ENCODE measurements at places on chromosomes 11 and 22.

GRCh38 chr11:122050021-122050690, 65.9 kb downstream of the BLID start:
- no peak for DNase-seq

- no peak for DNase-seq
Observed at GRCh38 chr11:10564030-10564429, 4.4 kb downstream of the LYVE1 start.

- DNase-seq: no peak
Observed at GRCh38 chr11:20621679-20622078, 22.3 kb downstream of the SLC6A5 start.

DNA sequence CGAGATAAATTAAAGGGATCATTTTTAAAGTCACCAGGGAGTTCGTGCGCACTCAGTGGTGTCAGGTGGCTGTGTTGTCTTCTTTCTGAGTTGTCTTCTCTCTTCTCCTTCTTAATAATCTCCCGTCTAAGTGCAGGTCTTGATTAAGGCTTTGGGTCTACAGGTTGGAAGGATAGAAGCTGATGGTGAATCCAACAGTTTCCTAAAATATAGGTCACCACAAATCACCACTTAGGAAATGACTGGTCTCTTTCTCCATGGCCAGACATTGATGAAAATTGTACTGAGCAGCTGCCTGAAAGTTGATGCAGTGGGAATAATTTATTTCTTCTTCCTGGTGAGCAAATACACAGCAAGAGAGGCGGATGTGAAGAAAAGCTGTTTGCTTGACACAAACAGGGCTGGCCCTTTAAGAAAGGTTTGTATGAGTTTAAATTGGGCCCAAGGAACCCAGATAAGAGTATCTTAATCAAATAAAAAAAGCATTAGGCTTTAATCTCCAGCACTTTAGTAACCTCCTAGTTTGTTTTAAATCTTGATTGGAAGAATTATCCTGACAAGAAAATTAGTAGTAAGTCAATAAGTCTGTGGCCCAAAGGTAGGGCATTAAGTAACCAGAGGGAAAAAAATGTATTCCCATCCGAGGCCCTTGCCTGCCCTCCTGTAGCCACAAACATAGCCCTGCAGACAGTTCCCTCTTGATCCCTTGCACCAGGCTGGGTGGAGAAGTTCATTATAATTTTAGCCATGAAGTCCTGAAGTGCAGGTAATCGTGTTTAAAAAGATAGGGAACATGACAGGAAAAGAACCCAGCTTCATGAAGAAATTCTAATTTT, 245.8 kb downstream of the KIRREL3 start:
- no peak for DNase-seq

- DNase-seq: no peak
Observed at GRCh38 chr11:32023370-32024305, 67.2 kb upstream of the RCN1 start.

DNA sequence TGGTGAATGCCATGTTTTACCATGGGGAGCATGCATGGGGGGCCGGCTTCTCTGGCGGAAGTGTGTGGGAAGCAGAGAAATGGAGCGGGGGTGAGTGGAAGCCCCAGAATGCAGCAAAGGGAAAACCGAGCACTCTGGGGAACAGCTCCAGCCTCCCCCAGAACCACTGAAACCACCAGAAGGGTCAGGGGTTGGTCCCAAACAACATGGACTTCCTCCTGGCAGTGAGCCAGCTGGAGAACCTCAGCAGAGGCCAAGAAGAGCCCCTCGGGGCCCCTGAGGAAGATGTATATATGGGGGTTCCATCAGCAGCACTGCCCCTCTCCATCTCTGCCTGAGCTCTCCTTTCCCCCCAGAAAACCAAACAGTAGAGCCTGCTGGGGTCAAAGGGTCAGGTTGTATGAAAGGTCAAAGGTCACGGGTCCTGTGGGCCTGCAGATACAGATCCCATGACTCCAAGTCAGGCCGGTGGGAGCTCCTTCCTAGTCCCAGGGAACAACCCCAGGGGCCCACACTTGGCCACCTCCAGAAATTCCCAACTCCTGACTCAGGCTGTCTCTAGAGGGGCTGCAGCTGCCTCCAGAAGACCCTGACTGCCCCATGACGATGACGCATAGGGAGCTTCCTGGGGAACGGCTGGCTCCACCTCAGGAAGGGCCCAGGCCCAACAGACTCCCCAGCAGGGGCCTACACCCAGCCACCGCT, 48.5 kb upstream of the TIMP3 start:
- no peak for DNase-seq

- DNase-seq: no peak
Observed at GRCh38 chr22:20117633-20118299, 740 bp upstream of the TRMT2A start.

All from activated CD8-positive, alpha-beta memory T cell treated with anti-CD3 and anti-CD28 coated beads for 48 hours (primary cell).